ENCODE measurements at places on chromosomes 7 and 10. TPM values are rescaled to one million over a fixed set of nuclear protein-coding genes. Genes with fewer than 3 reads are reported as not detected.

MINPP1 gene
- 24.4 TPM for total RNA-seq

C10orf62 gene
- total RNA-seq, result not detected

AMPH gene
- total RNA-seq, result 3.6 TPM

EEF1AKMT2 gene
- 14.4 TPM for total RNA-seq

TAS2R40 gene
- not detected for total RNA-seq

DNAJB6 gene
- total RNA-seq, result 84.5 TPM

MUC3A gene
- total RNA-seq, result not detected

ATP6V0A4 gene
- total RNA-seq, result not detected

MTURN gene
- total RNA-seq, result 16.9 TPM

ADIRF gene
- 142 TPM for total RNA-seq

All from fibroblast of lung (primary cell).